ENCODE measurements at places on chromosomes 7 and 10.

GRCh38 chr7:26685606-26686005, 178.8 kb downstream of the SKAP2 start:
- no peak for DNase-seq

GRCh38 chr10:24333736-24334135, 124.8 kb downstream of the KIAA1217 start:
- DNase-seq: no peak

- no peak for DNase-seq
Observed at GRCh38 chr10:23370106-23370505, 25.5 kb upstream of the C10orf67 start.

- no peak for DNase-seq
Observed at GRCh38 chr10:23063973-23064812, 31.2 kb upstream of the MSRB2 start.

- no peak for DNase-seq
Observed at GRCh38 chr7:116169060-116169459, 41.3 kb upstream of the TES start.

DNA sequence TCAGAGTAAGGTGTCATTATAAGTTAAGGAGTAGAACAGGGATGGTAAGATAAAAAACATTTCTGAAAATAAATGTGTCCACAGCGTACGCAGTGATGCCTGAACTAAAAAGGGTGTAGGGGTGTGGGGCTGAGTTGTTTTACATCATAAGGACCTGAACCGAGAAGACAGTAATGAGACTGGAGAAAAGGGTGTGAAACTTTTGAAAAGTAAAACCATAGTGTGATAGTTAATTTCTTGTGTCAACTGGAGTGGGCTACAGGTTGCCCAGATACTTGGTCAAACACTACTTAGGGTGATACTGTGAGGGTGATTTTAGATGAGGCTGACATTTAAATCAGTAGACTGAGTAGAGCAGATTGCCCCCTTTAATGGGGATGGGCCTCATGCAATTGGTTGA, 169.0 kb upstream of the PRPS1L1 start:
- DNase-seq: no peak

GRCh38 chr7:93327006-93327633, 95.0 kb downstream of the VPS50 start:
- DNase-seq: no peak

- no peak for DNase-seq
Observed at GRCh38 chr7:120163449-120163848, 109.5 kb upstream of the KCND2 start.

GRCh38 chr7:156050636-156051569, 238.6 kb upstream of the SHH start:
- DNase-seq: no peak

GRCh38 chr7:46230990-46231305, 309.9 kb upstream of the IGFBP3 start:
- no peak for DNase-seq

GRCh38 chr7:5713124-5713912, 68.1 kb downstream of the RNF216 start:
- DNase-seq: no peak

DNA sequence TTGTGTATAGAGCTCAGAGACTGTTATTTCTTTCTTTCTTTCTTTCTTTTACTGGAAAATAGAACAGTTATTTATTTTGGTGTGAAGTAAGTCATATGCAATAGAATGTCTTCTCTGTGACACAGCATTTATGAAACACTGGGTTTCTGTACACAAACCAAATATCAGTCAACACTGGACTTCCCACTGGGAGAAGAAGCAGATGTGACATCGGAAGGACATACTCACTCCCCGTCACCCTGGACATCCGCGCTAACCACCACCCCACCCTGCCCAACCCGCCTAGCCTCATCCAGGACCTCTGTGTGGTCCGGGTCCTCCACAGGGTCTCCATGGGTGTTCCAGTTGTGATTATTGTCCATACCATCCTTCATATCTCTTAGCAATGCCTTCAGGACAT, 22.0 kb downstream of the SUN3 start:
- DNase-seq: no peak

- no peak for DNase-seq
Observed at GRCh38 chr10:1197384-1197783, 141.2 kb downstream of the WDR37 start.

DNA sequence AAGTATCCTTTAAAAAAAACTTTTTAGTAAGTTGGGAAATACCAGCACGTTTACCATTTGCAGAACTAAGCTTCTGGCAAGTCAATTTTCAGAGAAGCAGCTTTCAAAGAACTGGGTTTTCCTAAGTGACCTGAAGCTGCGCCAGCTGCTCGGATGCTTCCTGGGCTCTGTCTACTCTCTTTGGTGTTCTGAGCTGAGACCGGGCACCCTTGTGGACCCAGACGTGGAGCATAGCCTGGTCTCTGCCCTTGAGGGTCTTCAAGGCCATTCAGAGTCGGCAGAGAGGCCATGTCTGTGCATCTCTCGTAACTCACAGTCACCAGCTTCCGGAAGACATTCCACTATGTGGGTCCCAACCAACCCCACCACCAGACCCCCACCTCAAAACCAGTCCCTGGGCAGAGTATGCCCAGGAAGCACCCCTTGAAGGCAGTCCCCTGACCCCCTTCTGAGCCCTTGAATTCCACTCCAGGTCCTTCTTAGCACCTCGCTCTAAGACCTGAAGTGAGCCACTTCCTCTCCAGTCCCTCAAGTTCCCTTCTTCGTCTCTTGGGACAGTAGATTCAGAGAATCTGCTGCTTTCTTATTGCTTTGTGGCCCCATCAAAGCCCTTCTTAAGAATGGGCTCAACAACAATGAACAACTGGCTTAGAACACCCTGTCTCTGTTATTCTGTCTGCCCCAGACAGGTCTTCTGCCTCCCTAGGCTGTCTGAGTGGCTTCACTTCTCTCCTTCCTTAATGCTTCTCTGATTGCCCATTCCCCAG, 8.5 kb downstream of the CALML5 start:
- no peak for DNase-seq

DNA sequence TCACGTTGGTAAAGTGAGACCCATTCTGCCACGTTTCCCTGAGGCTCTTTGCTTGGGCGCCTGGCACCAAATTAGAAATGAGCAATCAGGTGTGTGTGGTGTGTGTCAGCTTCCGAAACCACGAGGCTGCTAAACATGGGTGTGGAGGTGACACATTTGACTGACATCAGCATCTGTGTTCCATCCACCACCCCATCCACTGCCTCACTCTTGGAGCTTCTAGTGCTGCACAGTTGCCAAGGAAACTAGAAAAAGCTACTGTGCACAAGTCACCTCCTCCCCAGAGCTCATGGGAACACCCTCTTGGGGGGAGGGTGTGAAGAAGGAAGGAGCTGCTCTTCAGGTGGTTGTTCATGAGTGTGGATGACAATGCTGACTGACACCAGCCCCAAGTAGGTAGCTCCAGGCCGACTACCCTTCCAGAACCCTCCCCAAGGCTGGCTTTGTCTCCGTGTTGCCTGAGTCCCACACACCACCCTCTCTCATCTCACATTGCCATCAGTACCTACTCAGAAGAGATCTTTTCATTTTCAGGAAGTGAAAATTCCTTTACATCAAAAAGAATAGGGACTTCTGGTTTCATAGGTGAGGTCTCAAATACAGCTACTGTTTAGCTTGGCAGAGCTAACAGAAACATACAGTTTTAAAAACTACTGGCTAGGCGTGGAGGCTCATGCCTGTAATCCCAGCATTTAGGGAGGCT, 152.2 kb downstream of the TMEM178B start:
- no peak for DNase-seq

GRCh38 chr7:130904031-130904757, 170.2 kb upstream of the KLF14 start:
- DNase-seq: no peak

DNA sequence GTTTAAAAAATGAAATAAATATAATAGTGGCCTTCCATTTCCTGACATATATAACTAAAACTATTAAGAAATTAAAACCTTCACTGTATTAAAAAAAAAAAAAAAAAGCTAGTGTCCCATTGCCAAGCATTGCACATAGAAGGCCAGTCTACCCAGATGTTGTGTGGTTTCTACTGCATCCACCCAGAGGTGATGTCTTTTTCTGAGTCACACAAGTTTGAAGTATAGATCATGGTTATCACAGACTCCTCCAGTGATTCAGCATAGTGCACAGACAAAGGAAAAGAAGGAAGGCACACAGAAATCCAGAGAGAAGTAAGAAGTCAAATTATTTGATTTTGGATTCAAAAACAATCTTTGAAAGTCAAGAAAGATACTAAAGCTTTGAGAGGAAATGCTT, 429.0 kb downstream of the ETV1 start:
- no peak for DNase-seq

DNA sequence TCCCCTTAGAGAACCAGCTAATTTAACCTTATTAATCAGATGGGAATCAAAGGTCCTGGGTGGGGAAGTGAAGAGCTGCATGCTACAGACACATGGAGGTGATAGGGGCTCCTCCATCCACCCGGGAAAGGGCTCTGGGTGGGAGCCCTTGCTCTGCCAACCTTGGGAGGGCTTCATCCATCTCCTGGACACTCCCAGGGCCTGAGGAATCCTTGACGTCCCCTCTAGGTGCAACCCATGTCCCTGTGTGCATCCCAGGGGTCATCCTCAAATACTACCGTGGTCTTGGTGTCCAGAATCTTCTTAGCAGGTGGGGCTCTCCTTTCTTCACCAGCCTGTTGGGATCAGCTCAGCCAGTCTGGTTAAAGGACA, 55.4 kb upstream of the IGFBP3 start:
- no peak for DNase-seq

GRCh38 chr10:26779176-26779860, 81.4 kb downstream of the ABI1 start:
- DNase-seq: no peak

- DNase-seq: no peak
Observed at GRCh38 chr10:90602862-90603610, 254.8 kb downstream of the HTR7 start.

DNA sequence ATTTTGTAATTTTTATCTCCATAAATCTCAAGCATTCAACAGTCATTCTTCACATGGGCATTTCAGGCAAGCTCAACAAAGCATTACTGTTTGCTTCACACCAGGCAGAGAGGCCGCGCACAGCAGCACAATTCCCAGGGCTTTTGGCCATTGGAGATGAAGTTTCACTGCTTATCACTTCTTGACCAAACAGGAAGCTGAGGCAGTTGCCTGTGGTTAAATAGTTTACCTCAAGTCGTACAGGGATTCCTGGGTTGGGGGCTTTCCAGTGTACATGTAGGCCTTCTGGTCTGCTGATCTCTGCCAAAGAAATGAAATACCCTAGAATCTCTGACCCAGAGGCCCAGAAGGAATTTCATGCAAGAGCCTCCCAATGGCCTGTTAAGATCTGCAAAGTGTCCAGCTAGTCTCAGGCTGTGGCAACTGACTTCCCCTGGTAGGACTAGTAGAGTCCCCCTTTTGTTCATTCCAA, 11.2 kb upstream of the PRDX3 start:
- no peak for DNase-seq

DNA sequence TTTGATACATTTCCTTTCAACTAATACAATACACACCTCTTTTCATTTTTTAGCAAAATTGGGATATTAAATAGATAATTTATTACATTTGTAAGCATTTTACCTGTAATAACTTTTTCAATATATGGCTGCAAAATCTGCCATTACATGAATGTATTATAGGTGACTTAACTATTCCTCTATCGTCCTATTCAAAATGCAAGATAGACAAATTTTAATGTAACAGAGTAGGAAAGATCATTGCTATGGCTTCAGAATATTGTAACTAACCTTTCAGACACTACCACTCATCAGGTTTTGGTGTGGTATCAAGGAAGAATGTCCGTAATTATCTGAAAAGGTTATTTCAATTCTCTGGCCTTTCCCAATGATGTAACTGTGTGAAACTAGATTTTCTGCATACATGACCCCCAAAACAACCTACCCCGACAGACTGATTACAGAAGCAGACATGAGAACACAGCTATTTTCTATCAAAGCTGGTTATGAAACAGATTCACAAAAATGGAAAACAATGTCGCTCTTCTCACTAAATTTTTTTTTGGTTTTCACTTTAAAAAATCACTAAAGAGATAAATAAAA, 211.2 kb downstream of the FAM107B start:
- DNase-seq: no peak

GRCh38 chr7:151103973-151104372, 17.7 kb downstream of the AGAP3 start:
- DNase-seq: no peak

GRCh38 chr10:69479240-69480067, 28.2 kb downstream of the TSPAN15 start:
- DNase-seq: no peak

DNA sequence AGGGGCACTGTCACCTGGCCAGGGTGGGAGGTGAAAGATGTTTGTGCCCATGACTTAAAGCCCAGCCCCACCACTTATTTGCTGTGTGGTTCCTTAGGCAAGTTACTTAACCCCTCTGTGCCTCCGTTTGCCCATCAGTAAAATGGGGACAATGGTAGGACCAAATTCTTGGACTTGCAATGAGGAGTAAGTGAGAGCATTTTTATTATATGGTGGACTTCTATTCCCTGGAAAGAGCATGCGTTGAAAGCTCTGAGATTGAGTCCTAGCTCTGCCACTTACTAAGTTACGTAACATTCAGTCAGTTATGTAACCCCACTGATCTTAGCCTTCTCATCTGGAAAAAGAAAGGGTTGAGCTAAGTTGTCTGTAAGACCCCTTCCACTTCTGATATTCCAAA, 18.8 kb downstream of the VSIR start:
- no peak for DNase-seq

DNA sequence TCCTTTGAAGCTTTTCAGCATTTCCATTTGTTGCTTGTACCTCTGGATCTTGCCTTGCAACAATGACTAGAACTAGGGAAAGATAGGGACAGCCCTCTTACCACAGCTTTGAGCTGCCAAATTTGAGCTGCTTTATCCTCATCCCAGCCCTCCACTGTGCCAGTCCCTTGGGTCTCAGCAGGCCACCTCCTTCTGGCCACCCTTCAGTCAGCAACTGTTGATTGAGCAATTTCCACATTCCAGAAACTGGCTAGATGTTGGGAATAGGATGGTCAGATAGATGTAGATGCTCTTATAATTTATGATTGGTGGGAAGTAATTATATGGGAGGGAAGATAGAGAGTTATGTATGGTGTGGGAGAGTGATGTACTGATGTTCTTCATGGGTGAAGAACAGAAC, 100.1 kb downstream of the ST7 start:
- DNase-seq: no peak

GRCh38 chr10:124515244-124515970, 53.8 kb downstream of the LHPP start:
- no peak for DNase-seq

DNA sequence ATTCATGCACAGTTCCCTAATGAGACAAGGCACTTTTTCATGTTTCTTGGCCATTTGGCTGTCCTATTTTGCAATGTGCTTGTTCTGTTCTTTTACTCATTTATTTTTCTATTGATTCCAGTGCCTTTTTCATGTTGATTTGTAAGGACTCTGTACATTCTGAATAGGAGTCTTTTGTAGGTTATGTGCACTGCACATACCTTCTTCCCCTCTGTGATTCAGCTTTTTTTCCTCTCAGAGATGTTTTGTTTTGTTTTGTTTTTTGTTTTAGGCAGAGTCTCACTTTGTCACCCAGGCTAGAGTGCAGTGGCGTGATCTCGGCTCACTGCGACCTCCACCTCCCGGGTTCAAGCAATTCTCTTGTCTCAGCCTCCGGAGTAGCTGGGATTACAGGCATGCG, 59.7 kb downstream of the KCNH2 start:
- DNase-seq: no peak

GRCh38 chr10:71978476-71978875, 14.3 kb downstream of the CHST3 start:
- DNase-seq: no peak

- no peak for DNase-seq
Observed at GRCh38 chr7:67380858-67381257, 384.2 kb downstream of the TYW1 start.
